Fibroblast of skin of right quadriceps (primary cell): ENCODE measurements at places on chromosomes 2 and 18.

DNA sequence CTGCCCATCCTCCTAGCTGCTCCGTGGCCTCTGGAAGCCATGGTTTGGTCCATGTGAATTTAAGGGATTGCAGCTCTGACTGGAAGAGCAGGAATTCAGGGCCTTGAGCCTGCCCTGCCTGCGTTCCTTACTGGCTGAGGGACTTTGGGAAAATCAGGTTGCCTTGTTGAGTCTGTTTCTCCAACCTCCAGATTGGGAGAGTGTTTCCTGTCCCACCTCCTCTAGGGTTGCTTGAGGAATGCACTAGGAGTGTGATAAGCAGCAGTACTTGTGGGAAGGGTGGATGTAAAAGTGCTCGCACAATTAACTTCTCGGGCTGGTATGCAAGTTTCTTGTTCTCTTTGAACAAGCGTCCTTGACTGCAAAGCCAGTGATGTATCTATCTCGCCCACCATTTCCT, 84.4 kb upstream of the YWHAQ start:
- no peak for DNase-seq

DNA sequence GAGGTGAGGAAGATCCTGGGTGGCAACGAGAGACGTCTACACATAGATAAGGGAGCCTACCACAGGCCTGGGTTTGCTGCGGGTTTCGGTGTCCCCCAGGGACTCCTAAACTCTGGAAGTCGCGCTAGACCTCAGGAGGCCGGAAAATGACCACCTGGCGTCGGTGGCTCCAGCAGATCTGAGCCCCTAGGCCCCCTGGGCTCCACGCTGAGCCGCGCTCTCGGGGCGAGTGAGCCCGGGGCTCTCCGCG, 987 bp upstream of the DLX1 start:
- DNase-seq = no peak

DNA sequence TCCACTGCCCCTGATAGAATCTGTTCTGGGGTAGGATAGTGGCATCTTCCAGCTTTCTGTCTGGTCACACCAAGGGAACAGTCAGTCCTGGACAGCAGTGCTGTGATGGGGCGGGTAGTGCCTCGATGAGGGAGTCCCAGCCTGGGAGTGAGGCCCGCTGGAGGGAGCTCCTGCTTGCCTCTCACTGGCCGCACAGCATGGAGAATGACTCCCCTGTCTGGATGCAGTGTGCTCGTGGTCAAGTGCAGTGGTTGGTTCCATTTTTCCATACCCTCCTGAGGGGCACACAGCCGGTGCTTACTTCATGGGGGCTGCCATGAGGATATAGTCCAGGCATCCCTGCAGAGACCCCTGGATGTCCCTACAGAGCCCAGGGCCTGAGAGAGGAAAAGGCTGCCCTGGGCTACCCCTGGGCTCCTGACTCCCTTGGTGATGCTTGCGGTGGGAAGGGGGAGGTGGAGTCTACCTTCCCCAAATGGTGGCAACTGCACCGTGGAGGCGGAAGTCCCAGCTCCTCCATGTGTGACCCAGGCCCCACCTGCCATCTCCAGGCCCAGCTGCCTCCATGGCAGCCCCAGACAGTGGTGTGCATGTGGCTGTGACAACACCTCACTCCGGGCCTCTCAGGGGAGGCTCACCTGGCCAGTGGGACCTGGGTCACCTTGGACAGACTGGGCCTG, 212.5 kb downstream of the GLI2 start:
- DNase-seq = no peak

DNA sequence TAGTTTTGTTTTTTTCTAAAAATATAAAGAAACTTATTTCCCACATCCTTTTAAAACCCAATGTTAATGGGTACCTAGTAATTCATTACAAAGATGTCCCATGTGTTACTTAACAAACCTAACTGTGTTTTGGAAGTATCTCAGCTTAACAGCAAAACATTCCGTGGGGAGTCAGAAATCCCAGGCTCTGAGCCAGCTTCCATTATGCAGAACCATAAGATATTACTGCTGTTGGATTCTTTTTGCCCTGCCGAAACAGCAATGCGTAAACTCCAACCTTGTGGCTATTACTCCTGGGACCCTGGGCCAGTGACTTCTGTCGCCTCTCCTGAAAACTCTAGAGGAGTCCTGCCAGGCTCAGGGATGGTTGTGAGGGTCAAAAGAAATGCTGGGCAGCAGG, 174.1 kb downstream of the UXS1 start:
- peak; percentile 18 for DNase-seq

DNA sequence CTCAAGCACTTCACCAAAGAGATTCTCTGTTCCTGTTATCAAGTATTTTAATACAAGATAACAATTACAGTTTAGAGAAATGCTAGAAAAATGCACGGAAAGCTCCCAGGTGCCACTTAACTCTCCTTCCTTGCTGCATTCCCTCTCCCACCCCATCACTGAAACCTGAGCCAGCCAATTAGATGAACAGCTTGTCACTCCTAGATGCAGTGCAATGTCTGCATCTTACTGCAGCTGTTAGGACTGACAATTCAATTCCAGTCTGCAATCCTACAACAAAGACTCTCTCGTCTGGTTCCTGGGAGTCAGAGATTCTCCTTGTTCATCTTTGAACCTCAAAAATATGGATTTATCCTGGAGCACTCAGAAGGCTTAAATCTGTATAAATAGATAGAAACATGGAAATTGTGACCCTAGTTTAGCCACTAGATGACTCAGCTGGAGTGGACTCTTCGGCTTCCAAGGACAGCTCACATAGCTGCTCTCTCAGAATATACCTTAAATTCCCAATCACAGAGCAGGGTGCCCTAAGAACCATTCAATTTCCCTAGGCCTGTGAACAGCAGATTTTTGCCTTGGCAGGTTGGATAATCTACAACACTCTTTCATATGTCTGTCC, 311.1 kb downstream of the NRXN1 start:
- DNase-seq = no peak

DNA sequence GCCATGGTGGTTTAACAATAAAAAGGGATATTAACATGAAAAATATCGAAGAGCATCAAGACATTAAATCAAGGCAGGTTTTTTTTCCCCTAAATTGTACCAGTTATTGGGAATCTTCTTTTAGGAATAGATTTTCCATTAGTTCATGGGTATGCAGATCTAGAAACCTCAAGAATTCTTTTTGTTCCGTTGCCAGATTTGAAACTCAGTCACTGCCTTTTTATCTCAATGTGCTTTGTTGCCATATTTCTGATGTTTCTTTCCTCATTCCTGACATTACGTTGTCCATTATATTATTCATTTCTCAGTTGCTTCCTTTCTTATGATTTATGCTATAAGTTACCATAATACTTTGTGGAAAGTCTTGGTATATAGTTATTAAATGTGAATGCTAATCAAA, 162.2 kb downstream of the CD226 start:
- DNase-seq = peak; percentile 41

DNA sequence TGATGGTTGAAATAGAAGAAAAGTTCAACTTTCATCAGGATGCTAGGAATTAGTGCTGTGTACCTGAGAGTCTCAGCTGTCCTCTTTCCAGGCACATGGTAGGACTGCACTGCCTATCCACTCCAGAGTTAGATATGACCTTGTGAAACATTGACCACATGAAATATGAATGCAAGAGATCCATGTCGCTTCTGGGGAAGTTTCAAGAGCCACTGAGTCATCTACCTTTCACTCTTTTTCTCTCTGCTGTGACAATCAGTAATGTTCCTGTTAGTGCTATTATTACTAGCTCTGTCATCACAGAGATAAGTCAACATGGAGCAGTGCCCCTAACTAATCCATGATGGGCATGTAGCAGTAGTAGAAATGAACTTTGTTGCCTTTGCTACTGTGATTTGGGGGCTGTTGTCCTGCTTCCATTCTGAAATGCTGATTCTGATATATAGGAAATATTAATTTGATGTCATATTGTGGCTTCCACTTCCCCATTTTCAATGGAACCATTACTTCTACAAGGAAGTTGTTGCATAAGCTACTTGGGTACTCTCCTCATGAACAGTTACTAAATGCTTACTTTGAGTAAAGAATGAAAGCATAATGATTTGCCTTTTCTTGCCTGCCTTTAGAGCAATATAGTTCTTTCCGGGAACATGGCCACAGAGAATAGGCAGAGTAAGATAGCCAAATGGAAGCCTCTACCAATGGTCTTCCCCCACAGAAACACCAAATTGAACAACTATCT, 192.8 kb upstream of the ZNF521 start:
- DNase-seq = no peak

DNA sequence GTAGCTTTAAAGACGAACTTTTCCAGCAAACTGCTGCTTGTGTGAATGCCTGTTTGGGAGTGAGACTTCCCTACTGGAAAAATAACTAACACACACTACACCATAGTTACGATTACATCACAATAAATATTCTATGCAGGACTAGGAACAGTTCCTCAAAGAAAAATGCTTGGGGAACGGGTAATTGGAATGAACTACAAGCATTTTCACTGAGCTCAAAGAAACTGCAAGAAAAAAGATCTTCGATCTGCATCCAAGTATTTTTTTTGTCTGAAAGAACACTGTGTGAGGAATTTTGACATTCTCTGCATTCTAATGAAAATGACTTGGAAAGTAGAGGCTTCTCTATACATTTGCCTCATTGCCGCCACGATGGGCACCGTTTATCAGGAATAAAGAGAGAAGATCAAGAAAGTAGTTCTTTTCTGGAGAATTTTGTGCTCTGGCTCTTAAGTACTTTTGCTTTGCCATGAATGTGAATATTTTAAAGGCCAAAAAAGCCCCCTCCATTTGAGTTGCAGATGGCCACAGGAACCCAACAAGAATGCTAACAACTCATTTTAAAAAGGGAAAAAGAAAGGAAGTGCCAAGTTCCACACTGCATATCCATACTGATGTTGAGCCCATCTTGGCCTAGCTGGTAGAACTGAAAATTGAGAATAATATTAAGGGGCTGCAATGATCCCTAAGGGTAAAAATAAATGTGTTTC, 13.6 kb downstream of the LYPD1 start:
- DNase-seq = no peak

DNA sequence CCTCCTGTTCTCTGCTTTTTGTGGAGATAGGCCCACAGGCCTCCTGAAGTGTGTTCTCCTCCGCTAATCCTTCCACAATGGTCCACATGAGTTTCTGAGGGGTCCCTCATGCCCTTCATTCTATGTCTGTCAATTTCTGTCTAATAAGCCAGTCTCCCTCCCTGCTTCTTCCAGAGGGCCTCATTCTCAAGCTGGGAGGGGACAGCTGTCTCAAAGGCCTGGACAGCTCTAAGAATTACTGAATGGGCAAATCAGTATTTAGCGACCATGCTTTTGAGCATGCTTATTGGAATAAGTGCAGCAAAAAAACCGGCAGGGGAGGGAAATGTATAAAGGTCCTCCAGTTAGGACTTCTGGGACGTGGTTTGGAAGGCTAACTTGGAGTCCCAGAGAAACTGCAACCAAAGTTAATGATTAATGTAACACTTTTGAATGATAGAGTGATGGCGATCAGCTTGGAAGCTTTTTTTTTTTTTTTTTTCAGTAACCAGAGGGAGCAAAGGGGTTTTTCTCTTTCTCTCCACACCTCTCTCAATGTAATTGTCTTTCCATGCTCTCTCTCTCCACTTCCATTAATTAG, 890.7 kb upstream of the POU3F3 start:
- DNase-seq = no peak

GRCh38 chr2:148483665-148484064, 160.9 kb upstream of the EPC2 start:
- DNase-seq = peak; percentile 4

GRCh38 chr2:43085505-43085904, 140.9 kb downstream of the ZFP36L2 start:
- no peak for DNase-seq

DNA sequence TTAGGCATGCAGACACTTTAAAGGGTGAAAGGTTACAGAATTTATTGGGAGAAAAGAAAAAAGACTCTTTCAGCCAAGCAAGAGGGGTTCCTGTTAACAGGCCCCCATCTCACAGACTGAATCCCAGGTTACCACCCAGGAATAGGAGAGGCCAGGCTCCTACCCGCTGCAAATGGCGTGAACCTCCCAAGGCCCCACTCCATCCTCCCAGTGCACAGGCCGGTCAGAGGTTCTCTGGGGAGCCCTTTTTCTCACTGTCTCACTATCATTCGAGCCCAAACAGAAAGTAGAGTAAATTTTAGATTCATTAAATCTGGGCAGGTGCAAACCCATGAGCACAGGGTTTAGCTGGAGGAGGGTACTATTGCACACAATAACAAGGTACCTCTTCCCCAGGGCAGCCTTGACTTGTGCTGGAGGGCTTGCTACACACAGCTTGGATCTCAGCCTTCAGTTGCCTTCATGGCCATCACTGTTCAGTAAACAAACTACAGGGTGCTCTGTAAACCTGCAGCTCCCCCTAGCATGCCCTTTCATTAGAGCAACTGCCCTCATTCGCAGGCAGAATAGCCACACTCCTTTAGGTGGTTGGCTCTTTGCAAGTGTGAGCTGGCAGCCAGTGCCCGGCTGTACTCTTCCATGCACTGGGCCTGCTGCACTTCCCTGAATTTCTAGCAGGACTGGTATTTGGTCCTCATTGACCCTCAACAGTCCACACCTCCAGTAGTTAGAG, 7.3 kb upstream of the PLEK start:
- peak; percentile 21 for DNase-seq

GRCh38 chr2:111145103-111145760, 24.5 kb downstream of the BCL2L11 start:
- DNase-seq = no peak

DNA sequence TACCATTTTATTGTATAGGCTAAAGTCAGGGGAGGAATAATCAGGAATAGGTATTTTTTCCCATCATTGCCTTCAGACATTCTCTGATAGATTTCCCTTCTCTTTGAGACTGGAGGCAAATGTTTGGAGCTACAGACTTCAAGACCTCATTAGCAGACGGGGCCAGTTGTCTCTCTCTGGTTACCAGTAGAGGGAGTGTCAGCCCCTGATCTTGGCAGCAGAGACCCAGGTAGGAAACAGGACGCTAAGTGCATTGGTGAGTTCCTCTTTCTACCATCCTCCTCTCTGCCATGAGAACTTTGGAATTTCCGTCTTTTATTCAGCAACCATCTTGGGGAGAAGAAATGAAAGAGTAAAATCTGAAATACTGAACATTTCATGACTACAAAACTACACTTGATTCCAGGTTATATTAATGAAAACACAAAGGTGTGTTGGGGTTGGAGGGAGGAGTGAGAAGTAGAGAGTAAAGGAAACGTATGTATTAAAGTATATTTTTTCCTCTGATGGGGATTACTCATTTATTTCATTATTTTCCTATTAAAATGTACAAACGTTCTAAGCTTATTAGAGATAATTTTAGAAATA, 186.2 kb upstream of the GCFC2 start:
- no peak for DNase-seq

- DNase-seq = no peak
Observed at GRCh38 chr2:96926791-96927190, 56.9 kb upstream of the SEMA4C start.

DNA sequence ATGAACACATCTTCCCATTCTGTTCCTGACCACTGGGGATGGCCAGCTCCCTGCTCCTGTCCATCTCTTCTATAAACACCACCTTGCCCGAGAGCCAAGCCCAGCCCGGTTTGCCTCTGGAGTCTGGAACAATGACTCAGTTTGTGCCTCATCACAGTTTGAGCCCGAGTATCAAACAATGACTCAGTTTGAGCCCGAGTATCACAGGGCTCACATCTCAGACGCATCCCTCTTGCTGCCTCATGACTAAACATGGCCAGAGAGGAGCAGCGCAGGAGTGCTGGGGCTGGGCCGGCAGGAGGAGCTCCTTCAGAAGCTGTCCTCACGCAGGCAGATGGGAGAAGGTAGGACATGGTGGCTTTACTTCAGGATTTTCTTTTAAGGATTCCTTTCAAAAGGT, 68.7 kb downstream of the PXDN start:
- DNase-seq = peak; percentile 94
